Endodermal cell (in vitro differentiated cells): ENCODE measurements at places on chromosomes 7 and 10. TPM values are rescaled to one million over a fixed set of nuclear protein-coding genes. Genes with fewer than 3 reads are reported as not detected.

HTR7 gene
- total RNA-seq: 1.9 to 7.6 TPM (median 7.3 TPM) in 3 replicates

GRCh38 chr10:80613466-80614170 lies 75.9 kb downstream of the SH2D4B start:
- DNase-seq: peak; percentile 17

NCF1 gene
- total RNA-seq: 0.34 and 0.37 TPM in 2 replicates

- DNase-seq: no peak
Observed at GRCh38 chr7:98187138-98187502, 24.1 kb upstream of the BHLHA15 start.

DNA sequence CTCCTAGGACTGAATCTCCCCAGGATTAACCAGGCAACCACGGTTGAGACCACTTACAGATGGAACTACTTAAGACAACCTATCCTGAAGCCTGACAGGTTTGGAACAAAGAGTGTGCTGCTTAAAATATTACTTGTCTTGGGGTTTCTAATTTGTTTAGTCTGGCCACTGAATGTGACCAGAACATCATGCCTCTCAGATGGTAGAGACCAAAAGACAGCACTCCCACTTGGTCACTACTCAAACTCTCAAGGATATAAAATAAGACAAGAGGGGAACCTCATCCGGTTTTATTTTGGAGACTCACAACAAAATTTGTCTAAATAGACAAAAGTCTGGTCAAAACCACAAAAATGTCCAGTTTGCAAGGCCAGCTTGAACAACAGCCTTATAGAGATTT lies 15.3 kb downstream of the MRPL32 start:
- no peak for DNase-seq

GRCh38 chr10:31000071-31000782 lies 31.4 kb downstream of the ZNF438 start:
- peak; percentile 51 for DNase-seq

SPDYE2B gene
- not detected in 3 replicates for total RNA-seq

KRIT1 gene
- 34.0 and 36.4 TPM in 2 replicates for total RNA-seq

DNA sequence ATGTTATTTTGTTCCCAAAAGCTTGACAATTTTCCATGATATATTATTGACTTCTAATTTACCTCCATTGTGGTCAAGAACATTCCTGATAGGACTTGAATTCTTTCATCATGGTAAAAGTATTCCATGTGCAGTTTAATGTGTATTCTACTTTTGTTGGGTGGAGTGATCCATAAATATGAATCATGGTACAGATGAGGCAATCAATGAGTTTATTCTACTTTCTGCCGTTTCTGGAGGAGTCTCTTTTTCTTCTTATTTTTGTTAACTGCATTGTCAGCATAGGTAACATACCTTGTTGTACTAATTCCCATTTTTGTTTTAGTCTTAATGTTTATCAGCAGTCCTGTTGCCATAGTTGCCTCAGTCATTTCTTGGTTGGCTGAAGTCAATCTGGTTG lies 69.6 kb downstream of the SHOC2 start:
- no peak for DNase-seq

GRCh38 chr7:116955801-116956476 lies 2.6 kb downstream of the ST7 start:
- no peak for DNase-seq

TMEM184A gene
- 4.5 and 5.1 TPM in 2 replicates for total RNA-seq

GRCh38 chr7:133633055-133633454 lies 380.2 kb downstream of the EXOC4 start:
- no peak for DNase-seq

- DNase-seq: no peak
Observed at GRCh38 chr7:36787933-36788378, 63.7 kb upstream of the AOAH start.

TES gene
- 31.0 and 37.6 TPM in 2 replicates for total RNA-seq

DNA sequence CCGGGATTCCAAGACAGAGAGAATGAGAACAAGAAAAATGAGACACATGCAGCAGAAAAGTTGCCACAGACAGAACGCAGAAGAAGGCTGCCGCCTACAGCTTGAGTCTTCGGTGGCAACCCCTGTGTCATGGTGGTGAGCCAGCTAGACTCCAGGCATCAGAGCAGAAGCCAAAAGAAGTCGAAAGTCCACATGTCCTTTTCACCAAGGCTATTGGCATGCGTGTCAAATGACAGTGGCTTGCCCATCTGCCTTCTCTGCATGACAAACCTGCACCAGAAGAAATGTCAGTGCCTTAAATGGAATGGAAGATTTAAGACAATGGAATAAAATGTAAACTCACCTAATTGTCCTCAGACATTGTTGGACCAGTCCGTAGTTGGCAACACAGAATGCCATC lies 93.9 kb upstream of the NPSR1 start:
- no peak for DNase-seq

DBF4 gene
- 35.5 to 80.5 TPM (median 63.2 TPM) in 3 replicates for total RNA-seq

NUTM2E gene
- 0.16 TPM in 1 of 3 replicates, not detected in the others for total RNA-seq

DNA sequence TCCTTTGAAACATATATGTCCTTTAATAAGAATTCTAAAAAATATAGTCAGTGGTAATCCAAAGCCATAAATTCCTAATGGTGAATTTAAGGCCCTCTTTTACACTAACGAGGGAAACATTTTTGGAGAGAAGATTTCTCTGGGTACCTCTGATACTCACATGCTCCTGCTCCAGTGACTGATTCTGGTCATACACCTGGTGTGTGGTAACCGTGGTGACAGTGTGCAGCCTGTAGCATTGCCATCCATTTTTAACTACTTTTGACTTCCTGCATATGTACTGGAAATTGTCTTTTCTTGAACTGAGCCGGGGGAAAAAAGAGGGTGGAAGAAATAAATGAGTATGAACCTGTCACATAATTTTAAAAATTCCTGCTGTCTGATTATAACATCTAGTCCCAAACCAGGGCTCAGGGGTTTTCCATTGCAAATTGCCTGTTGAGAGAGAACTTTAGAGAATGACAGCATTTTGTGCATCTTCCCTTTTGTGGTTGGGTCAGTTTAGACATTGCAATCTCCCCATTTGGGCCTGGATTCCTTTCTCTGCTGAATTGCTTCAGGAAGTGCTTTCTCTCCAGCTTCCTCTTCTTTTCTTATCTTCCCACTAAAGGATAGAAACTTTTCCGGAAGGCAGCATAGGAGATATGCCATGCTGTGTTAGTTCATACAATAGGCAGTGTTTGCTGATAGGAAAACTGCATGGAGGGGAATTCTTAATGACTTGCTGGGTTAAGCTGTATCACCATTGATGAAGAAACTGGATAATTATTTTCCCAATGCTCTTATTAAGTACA lies 125.5 kb downstream of the GRM3 start:
- DNase-seq: no peak

FAM53B gene
- 16.5 and 19.3 TPM in 2 replicates for total RNA-seq

GRCh38 chr7:108280136-108280535 lies 150.0 kb upstream of the LAMB4 start:
- DNase-seq: no peak

NEURL1 gene
- total RNA-seq: 0.37 and 0.61 TPM in 2 replicates
